Naive B cell (primary cell): ENCODE measurements at places on chromosomes 6 and 20.

GRCh38 chr6:4950836-4951533 is 52.9 kb downstream of the RPP40 start:
- no peaks in the 10 kb centered on the region for H3K4me1 ChIP-seq
- peaks cover 9% of the 10 kb centered on the region for H3K36me3 ChIP-seq
- DNase-seq: no peak
- H3K4me3 ChIP-seq: no peak overlapping the region

DNA sequence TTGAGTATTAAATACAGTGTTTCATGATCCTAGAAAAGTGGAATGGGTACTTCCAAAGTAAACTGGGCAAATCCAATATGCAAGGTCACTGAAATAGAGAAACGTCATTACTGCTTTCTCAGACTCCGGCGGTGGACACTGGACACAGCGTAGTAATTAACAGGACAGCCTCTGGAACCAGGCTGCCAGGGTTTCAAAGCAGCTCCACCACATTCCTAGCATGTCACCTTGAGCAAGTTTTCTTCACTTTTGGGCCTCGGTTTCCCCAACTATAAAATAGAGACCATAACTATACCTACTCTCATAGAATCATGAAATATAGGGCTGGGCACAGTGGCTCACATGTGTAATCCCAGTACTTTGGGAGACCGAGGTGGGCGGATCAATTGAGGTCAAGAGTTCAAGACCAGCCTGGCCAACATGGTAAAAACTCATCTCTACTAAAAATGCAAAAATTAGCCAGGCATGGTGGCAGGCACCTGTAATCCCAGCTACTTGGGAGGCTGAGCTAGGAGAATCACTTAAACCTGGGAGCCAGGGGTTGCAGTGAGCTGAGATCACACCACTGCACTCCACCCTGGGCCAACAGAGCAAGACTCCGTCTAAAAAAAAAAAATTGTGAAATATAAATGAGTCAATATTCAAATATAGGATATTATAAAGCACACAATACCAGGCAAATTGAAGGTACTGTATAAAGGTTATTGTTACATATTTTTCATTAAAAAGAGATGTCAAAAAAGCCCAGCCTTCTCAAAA is 24.9 kb downstream of the ARHGAP18 start:
- no peak for DNase-seq
- no peak overlapping the region for H3K27ac ChIP-seq
- peaks cover 40% of the 10 kb centered on the region for H3K4me1 ChIP-seq
- H3K36me3 ChIP-seq: no peaks in the 10 kb centered on the region
- H3K27me3 ChIP-seq: no peaks in the 10 kb centered on the region
- no peak overlapping the region for H3K4me3 ChIP-seq

GRCh38 chr6:37127961-37128862 is 41.7 kb upstream of the PIM1 start:
- no peaks in the 10 kb centered on the region for H3K4me1 ChIP-seq
- no peak overlapping the region for H3K27ac ChIP-seq
- DNase-seq: no peak
- H3K4me3 ChIP-seq: no peak overlapping the region
- H3K27me3 ChIP-seq: peaks cover 17% of the 10 kb centered on the region

- H3K4me1 ChIP-seq: no peaks in the 10 kb centered on the region
- no peak for DNase-seq
- H3K36me3 ChIP-seq: no peaks in the 10 kb centered on the region
- no peak overlapping the region for H3K27ac ChIP-seq
- H3K27me3 ChIP-seq: peaks cover 4% of the 10 kb centered on the region
These were observed 132.3 kb downstream of the CEP57L1 start for GRCh38 chr6:109227646-109228045.

DNA sequence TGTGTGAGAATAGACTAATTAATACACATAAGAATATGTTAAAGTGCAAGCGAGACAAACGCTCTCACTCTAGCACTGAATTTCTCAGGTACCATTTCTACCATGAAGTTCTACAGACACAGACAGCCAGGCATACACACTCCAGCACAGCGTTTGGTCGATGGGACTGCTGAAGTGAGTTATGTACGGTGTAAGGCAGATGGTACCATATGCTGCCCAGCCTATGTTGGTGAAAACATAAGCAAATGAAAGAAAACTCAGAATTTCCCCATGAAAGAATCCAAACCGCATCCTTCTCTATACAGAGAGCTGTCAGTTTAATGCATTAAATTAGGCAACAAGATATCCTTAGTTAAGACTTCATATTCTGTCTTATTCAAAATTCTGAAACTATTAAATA is 34.9 kb downstream of the AGPAT4 start:
- H3K4me3 ChIP-seq: no peak overlapping the region
- no peak for DNase-seq
- peaks cover 6% of the 10 kb centered on the region for H3K36me3 ChIP-seq

GRCh38 chr20:3854462-3854871 is 7.8 kb downstream of the MAVS start:
- peaks cover 10% of the 10 kb centered on the region for H3K4me1 ChIP-seq
- no peak for DNase-seq
- H3K4me3 ChIP-seq: no peak overlapping the region
- H3K27ac ChIP-seq: no peak overlapping the region
- no peaks in the 10 kb centered on the region for H3K36me3 ChIP-seq

DNA sequence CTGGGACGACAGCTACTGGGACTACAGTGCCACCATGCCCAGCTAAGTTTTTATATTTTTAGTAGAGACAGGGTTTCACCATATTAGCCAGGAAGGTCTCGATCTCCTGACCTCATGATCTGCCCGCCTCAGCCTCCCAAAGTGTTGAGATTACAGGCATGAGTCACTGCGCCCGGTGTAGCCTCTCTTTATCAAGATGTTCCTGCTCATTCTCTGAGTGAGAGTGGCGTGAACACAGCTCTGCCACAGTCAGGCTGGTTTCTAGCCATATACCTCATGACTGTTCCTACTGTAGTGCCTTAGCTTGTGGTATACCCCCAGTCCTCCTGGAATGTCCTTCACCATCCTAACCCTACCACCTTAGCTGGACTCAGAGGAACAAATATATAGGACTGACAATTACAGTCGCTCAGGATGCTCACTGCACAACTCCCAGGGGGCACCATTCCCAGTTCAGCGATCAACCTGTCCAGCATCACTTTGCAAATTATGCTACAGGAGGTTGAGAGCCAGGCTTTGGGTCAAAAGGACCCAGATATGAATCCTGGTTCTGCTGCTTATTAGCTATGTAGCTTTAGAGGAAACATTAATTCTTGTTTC is 86.3 kb downstream of the CHMP4B start:
- DNase-seq: no peak
- H3K27me3 ChIP-seq: peaks cover 34% of the 10 kb centered on the region
- no peaks in the 10 kb centered on the region for H3K4me1 ChIP-seq
- no peak overlapping the region for H3K27ac ChIP-seq
- no peak overlapping the region for H3K4me3 ChIP-seq

DNA sequence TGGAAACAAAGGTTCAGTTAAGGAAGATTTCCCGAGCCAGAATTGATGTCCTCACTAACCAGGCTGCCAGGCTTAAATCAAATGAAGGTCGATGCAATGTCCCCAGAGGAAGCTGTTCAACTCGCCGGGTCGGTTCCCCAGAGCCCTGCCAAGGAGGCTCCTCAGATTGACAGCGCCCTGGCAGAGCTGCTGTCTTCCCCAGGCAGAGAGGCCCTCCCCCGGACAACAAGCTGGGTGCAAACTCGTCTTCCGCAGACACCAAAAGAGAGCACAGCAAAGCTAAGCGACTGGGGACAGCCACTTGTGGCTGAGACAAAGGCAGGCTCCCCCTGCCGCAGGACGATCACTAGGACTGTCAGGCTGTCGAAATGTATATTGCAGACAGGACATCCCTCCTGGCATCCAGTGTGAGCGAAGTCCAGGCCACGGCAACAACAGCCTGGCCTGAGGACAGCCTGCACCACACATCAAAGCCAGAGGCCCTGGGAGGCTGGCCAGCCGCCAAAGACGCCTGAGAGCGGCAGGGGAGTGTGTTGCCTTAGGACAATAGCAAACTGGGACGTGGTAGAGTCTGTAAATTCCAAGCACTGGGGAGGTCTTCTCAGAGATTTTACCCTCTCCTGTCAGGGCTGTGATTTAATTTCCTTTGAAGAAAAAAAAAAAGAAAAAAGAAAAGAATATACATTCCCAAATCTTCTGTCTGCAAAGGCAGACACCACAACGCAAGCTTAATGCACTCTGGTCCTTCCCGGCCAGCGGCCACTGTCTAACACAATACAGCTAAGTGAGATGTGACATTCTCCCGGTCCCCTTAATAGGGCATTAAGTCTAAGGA is 99.1 kb downstream of the HIVEP2 start:
- H3K4me3 ChIP-seq: peak overlapping the region; percentile 79
- no peaks in the 10 kb centered on the region for H3K27me3 ChIP-seq
- no peaks in the 10 kb centered on the region for H3K36me3 ChIP-seq
- peaks cover 90% of the 10 kb centered on the region for H3K4me1 ChIP-seq

DNA sequence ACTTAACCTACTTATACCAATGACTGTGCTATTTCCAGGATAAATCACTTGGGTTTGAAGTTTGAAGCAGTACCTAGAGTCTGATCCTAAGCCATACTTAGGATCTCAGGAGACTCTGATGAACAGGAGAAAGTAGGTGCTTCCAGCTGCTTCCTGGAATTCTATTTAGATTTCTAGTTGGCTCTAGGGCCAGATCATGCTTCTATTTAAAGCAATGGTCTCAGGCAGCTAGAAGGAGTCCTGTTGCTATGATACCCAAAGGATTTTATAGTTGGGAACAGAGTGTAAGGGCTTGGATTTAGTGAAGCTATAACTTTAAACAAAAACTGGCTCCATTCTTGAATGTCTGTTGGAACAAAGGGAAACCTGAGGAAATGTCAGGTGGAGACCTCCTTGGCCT is 52.4 kb upstream of the TINAG start:
- no peak overlapping the region for H3K27ac ChIP-seq
- DNase-seq: no peak
- H3K4me1 ChIP-seq: no peaks in the 10 kb centered on the region
- no peaks in the 10 kb centered on the region for H3K27me3 ChIP-seq

DNA sequence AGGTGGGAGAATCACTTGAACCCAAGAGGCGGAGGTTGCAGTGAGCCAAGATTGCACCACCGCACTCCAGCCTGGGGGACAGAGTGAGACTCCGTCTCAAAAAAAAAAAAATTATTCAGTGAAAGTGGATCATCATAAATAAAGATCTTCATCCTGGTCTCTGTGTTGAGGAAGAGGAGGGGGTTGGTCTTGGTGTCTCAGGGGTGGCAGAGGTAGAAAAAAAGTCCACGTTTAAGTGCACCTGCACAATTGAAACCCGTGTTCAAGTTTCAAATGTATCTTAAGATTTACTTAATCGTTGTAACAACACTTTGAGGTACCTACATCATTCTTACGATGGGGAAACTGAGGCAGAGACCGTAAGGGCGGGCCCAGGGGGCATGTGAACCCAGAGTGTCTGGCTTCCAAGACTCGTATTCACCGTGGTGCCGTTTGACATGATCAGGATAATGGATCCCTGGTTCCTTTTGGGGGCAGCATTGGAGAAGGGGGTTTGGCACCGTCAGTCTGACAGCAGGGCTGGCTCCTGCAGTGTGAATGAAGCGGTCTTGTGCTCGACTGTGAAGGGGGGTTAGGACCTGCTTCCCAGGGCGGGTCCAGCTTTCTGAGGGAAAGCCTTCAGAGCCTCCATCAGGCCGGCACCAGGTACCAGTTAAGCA is 32.9 kb upstream of the ID1 start:
- peaks cover 18% of the 10 kb centered on the region for H3K4me1 ChIP-seq
- DNase-seq: peak; percentile 12
- H3K36me3 ChIP-seq: no peaks in the 10 kb centered on the region
- H3K27me3 ChIP-seq: no peaks in the 10 kb centered on the region
- peak overlapping the region; percentile 87 for H3K27ac ChIP-seq

- H3K4me1 ChIP-seq: no peaks in the 10 kb centered on the region
- no peaks in the 10 kb centered on the region for H3K27me3 ChIP-seq
- H3K36me3 ChIP-seq: peaks cover 17% of the 10 kb centered on the region
- H3K27ac ChIP-seq: no peak overlapping the region
- DNase-seq: no peak
These were observed 32.5 kb downstream of the NDUFAF5 start for GRCh38 chr20:13817342-13817741.
